ENCODE measurements at places on chromosomes 12 and 14.

GRCh38 chr12:107248187-107248586 lies 154.8 kb upstream of the CRY1 start:
- DNase-seq = no peak

DNA sequence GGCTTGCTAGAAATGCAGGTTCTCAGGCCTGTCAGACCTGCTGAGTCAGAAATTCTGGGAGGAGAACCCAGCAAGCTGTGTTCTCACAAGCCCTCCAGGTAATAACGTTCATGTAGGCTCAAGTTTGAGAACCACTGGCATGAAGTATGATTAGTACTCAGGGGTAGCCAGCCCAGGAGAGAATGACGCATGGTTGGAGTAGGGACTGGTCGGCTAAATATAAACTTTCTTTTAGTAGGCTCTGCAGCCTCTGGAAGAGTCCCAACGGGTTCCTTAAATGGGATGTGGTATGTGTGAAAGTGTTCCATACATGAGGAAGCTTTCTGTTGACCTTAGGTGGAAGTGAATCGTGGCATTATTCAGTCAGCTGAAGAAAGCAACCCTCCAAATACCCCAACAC lies 209.3 kb downstream of the SLC41A2 start:
- DNase-seq = no peak

DNA sequence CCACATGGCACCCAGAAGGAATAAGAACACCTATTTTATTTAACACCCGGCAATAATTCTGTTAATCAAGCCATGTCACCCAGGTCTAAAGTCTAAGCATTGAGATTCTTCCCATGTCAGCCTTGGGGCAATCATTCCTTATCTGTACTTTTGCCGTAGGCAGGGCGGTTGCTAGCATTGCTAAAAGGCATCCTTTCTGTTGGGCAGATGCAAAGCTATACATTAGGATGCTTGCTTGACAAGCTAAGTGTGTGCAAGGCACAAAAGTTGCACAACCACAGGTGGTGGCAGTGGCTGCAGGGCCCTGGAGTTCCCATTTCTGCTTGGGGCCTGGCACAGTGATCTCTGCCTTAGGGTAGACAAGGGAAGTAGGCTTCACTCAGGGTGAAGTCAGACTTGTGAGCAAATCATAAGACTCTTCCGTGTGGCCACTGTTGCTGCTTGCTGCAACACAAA lies 12.5 kb upstream of the GALNT6 start:
- peak; percentile 25 for DNase-seq

GRCh38 chr12:106308121-106308520 lies 5.6 kb downstream of the TCP11L2 start:
- no peak for DNase-seq

- DNase-seq = no peak
These were observed 35.2 kb upstream of the KITLG start for GRCh38 chr12:88615490-88615889.

GRCh38 chr12:99059824-99060511 lies 414.9 kb downstream of the APAF1 start:
- DNase-seq = no peak

GRCh38 chr12:95439461-95440230 lies 34.3 kb upstream of the METAP2 start:
- DNase-seq = no peak

DNA sequence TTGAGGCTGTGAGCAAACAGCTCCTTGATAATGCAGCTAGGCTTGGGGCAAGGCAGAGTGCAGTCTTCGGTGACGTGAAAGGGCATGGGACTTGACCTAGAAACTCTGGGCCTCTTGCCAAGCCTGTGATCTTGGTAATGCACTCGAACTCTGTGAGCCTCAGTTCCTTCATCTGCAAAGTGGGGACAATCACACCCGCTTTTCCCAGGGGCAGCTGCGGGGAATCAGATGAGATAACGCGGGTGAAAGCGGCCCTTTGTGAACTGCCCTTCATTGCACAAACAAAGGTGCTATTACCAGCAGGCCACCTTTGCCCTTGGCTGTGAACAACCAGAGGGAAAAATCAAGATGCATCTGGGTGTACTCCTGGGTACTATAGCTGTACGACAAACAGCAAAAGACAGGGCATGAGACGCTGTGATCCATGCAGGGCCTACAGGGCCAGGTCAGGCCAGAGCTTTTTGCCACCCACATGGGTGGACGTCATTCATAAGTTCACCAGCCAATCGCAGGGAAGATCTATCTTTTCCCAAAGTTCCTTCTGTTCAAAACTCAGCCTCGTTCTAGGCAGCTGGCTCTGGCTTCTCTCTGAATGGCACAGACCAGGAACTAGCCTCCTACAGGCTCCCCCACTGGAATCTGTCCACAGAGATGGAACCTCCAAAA lies 3.2 kb downstream of the MSI1 start:
- DNase-seq = no peak

- DNase-seq = no peak
These were observed 27.7 kb downstream of the WNK1 start for GRCh38 chr12:779745-780734.

DNA sequence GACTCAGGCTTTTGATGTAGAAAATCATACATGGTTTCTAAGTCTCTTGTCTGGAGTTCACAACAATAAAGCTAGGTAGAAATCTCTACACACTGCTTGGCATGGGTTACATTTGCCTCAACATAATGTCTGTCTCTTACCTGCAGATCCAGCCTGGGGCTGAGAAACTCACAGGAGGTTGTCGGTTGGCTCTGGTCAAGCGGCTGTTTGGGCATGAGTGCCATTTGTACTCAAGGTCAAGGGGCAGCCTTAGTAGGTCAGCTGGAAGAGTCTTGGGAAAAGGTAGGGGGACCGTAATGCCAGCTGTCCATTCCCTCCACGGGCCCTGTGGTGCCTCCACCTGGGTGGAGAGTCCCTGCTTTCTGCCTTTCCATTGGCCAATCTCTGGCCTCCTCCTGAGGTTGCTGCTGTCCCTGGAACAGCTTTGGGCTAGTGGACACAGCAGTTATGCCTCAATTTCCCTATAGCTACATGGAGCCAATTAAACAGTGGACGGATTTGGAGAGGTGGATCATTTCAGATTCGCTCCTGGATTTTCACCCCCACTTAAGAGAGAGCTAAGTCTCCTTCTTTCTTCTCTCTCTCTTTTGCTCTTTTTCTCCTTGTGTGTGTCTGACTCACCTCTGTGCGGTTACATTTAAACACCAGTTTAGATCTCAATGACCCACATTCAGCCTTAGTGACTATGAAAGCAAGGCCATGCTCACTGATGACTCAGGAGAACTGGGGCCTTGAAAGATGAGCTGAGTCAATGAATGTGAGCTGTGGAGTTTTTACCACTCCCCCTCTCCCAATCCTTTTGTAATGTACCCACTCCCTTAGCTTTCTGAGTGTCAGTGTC lies 132.8 kb upstream of the HIF1A start:
- no peak for DNase-seq

- DNase-seq = peak; percentile 44
These were observed 2.6 kb downstream of the LTB4R start for GRCh38 chr14:24313913-24314312.

DNA sequence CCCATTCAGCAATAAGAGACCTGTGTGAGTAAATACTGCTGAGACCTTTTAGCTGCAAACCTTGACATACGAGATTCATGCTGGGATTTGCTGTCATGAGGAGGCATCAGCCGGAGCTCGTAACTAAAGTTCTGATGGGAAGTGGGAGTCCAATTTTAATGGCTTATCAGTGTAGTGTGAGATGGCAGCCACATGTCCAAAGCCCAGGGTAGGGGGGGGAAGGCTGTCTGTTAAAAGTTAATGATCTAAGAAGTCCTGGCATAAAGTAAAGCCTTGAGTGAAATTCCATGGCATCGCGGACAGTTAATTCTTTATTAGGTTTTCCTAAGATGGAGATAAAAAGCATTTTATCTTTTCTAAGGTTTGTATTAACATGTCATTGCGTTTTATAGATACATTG lies 240.0 kb downstream of the AACS start:
- DNase-seq = no peak

- no peak for DNase-seq
These were observed 68.8 kb downstream of the MDGA2 start for GRCh38 chr14:47606566-47606965.

DNA sequence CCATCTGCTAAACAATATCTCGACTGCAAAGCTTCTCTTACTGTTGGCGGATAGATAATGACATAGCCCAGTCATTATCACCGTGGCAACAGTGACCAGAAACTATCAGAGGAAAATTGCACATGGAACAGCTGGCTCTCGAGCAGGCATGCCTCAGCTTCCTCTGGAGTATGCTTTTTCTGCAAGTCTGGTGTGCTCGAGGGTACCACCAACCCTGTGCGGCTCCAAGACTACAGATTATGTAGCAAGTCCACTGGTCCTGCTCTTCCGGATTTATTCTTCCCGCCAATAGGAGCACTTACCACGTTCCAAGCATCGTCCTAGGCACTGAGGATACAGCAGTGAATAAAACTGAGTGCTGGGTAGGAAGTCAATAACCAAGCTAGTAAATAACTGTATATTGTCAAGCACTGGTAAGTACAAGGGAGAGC lies 1.4 kb upstream of the GLRX5 start:
- DNase-seq = no peak

DNA sequence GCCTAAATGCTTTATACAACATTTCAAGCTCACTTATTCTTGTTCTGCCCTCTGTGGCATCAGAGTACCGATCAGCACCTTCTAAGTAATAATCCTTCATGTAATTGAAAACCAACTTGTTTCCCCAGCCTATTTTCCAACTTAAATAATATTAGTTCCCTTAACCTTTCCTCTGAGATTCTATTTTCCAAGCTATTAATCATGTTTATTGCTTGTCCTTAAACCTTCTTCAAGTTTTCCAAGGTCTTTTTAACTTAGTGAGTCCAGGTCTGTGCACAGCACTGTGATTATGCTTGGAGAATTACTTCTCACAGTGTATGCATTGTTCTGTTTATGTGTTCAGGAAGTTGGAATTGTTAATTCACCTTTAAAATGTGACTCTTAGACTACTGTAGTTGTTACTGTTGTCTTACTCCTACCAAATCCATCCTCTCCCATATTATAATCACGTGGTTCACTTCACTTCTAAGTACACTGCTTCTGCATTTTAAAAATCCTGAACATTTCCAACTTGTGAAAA lies 1039.3 kb upstream of the FOXG1 start:
- no peak for DNase-seq

- DNase-seq = no peak
These were observed 96.0 kb downstream of the CNTN1 start for GRCh38 chr12:40788276-40788675.

- DNase-seq = no peak
These were observed 44.8 kb downstream of the LTBP2 start for GRCh38 chr14:74567219-74567618.

DNA sequence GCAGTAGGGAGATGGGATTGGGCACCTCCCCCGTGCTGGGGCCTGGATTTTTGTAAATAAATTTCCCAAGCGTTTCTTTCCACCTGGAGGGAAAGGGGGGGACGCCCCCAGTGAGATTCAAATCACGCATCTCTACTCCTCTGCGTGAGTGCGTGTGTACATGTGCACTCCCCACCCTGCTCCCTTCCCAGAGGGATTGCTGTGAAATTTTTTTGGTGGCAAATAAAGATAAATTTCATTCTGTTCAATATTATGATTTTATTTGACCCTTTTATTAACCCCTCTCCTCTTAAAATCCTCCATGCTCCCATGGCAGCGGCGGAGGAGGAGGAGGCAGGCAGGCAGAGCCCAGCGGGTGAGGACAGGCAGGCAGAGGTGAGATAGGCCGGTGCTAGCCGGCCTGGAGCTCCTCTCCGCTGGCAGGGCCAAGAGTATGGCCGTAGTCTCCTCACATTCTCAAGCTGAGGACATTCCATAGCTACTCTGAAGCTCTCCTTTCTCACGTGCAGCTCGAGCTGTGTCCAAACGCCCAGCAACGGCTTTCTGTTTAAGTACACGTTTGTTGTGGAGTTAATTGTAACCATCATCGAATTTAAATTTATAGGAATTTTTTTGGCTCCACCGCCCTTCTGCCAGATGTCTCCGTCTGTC lies 1.5 kb upstream of the HOTAIR start:
- DNase-seq = no peak

DNA sequence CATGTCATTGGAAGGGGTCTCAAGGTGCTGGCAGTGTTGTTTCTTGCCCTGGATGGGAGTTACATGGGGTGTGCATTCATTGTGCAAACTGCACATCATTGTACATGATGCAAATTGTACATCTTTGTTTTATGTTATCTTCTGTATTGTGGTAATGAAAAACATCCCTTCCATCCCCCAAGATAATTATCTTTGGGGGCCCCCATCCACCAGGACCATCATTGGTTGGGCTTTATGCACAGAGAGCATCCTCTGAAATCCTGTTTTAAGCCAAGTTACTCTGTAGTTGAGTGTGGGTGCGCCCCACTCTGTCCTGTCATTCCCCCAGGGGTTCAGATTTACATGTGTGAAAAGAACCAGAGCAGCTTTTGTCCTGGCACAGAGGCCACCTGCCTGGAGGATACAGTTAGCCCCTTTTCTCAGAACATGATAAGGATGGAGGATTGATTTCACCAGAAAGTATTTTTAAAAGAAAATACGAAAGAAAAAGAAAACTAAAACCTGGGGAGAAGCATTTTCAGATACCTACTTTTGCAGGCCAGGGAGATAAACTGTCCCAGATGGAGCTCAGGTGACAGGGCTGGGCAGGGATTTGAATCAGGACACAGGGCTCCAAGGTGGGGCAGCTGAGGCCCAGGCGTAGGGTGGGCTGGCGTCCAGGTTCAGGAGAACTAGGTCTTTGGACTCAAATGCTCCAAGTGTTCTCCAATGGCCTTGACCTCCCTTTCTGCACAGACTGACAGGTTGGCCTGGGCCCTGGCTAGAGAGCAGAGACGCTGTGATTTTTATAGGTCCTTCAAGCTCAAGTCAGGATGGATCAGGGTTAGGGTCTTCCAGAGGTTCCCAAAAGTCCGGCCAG lies 17.2 kb downstream of the WSCD2 start:
- DNase-seq = no peak

- peak; percentile 39 for DNase-seq
These were observed 34.8 kb downstream of the NFKBIA start for GRCh38 chr14:35369701-35370191.

DNA sequence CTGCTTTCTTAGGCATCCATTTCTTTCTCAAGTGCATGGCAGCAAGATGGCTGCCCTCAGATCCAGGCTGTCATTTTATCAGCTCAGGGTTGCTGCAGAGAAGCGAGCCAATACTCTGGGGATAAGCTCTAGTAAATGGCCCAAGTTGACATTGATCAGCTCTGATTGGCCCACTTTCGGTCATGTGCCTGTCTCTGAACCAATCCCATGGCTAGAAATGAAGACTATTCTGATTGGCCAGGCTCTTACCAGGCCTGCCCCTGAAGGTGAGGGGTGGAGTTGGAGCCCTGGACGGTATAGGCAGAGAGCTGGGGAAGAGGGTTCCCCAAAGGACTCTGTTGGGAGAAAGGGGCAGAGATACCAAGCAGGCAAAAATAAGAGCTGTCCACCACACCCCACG lies 41.4 kb downstream of the MYO1H start:
- no peak for DNase-seq

GRCh38 chr12:1367331-1368291 lies 226.8 kb downstream of the FBXL14 start:
- no peak for DNase-seq

GRCh38 chr14:102162487-102162886 lies 22.8 kb downstream of the WDR20 start:
- DNase-seq = no peak

All from bone marrow (tissue), 2 donors.